ENCODE measurements at places on chromosomes 1 and 21.

- 0 out of 2 replicates have a peak, but pooled peaks cover 8% of the 10 kb centered on the region for H3K4me1 ChIP-seq
- H3K4me3 ChIP-seq: no peak overlapping the region
- no peak for DNase-seq
- H3K27me3 ChIP-seq: peaks cover 9% of the 10 kb centered on the region
- no peak overlapping the region for H3K27ac ChIP-seq
Measured at GRCh38 chr1:167676205-167676915, 45.4 kb upstream of the MPZL1 start.

- H3K4me3 ChIP-seq: no peak overlapping the region
- H3K36me3 ChIP-seq: no peaks in the 10 kb centered on the region
- H3K27ac ChIP-seq: no peak overlapping the region
- no peaks in the 10 kb centered on the region for H3K27me3 ChIP-seq
Measured at GRCh38 chr1:17170571-17170970, 34.4 kb upstream of the PADI1 start.

- H3K4me1 ChIP-seq: no peaks in the 10 kb centered on the region
- DNase-seq: no peak
- no peak overlapping the region for H3K4me3 ChIP-seq
- no peak overlapping the region for H3K27ac ChIP-seq
- H3K27me3 ChIP-seq: no peaks in the 10 kb centered on the region
Measured at GRCh38 chr1:30885570-30886522, 22.7 kb downstream of the SDC3 start.

DNA sequence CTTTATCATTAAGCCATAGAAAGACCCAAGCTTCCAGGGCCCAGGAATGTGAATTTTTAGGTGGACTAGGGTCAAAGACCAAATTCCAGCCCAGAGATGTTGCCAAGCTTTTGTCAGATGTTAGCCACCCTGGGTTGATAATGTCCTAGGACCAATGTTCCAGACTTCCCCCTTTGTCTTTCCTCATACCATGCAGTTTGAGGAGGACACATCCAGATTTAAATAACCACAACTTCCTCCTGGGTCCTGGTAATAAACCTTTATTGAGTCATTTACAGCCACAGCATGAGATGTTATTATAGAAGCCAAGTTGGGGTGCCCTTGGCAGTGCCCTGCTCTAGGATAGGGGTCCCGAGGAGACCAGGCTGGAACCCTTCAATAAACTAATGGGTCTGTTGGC, 5.9 kb downstream of the TNR start:
- H3K4me1 ChIP-seq: no peaks in the 10 kb centered on the region
- H3K4me3 ChIP-seq: no peak overlapping the region
- no peaks in the 10 kb centered on the region for H3K36me3 ChIP-seq
- peaks cover 6% of the 10 kb centered on the region for H3K27me3 ChIP-seq
- no peak for DNase-seq

DNA sequence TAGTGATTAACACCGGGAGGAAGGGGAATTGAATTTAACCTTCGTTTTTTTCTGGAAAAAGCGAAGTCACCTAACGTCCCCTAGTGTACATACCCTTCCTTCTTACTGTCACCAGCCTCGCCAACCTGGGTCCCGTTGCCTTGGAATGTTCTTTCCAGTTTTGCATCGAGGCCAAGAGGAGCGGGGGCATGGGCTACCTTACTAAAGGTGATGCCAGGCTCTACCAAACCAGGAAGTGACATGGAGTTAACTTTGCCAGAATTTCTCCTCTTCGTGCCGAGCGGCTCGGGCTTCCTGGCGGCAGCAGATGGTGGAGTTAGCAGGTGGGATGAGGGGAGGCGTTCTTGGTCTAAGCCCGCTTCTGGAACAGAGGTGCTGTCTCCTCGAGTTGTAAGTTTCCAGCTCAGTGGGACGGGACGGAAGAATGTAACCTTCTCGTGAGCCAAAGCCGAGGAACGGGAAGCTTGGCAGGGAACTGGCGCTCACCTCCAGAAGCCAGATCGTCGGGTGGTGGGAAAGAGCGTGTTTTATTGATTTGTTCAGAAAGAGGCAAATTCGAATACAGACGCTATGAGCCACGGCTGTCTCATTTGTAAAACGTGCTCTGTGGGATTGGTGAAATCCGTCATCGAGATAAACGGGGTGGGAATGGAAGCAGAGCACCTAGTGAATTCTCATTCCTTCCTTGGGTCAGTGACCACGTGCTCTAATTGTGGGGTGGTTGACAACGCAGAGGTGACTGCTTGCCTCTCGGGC, 486 bp downstream of the NIPAL3 start:
- H3K4me3 ChIP-seq: peak overlapping the region; percentile 63
- no peaks in the 10 kb centered on the region for H3K36me3 ChIP-seq
- no peak for DNase-seq
- H3K4me1 ChIP-seq: peaks cover 41% of the 10 kb centered on the region
- H3K27ac ChIP-seq: peak overlapping the region; percentile 64
- no peaks in the 10 kb centered on the region for H3K27me3 ChIP-seq

DNA sequence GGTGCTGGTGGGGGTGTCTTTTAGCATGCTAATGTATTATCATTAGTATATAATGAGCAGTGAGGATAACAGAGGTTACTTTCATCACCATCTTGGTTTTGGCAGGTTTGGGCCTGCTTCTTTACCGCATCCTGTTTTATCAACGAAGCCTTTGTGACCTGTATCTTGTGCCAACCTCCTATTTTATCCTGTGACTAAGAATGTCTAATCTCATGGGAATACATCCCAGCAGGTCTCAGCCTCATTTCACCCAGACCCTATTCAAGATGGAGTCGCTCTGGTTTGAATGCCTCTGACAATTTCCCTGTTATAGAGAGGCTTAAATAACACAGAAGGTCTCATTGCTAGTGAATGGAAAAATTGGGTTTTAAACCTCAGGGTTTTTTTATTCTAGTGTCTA, 300.8 kb upstream of the PROX1 start:
- H3K36me3 ChIP-seq: no peaks in the 10 kb centered on the region
- H3K4me1 ChIP-seq: peaks cover 11% of the 10 kb centered on the region
- DNase-seq: no peak
- no peak overlapping the region for H3K27ac ChIP-seq
- H3K4me3 ChIP-seq: no peak overlapping the region

- no peak overlapping the region for H3K27ac ChIP-seq
- no peak overlapping the region for H3K4me3 ChIP-seq
- H3K27me3 ChIP-seq: no peaks in the 10 kb centered on the region
- 0 out of 2 replicates have a peak, but pooled peaks cover 4% of the 10 kb centered on the region for H3K4me1 ChIP-seq
- no peak for DNase-seq
Measured at GRCh38 chr1:235784950-235785349, 81.8 kb downstream of the LYST start.

DNA sequence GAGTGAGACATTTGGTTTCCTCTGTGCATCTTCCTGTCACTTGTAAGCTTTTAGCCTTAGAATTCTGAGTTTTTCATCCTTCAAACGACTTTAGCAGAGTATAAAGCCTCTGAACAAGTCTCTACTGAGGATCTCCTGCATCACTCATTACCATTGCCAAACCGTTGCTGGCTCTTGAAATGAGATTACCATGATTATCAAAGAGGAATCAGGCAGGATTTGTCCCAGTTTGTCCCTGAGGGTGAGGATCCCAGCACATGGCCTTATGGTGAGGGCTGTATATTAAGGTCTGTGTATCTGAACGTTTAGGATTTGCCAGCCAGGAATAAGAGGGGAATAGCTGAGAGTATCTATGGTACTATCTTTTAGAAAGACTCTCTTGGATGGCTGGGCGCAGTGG, 169.5 kb upstream of the L1TD1 start:
- peaks cover 4% of the 10 kb centered on the region for H3K36me3 ChIP-seq
- H3K27me3 ChIP-seq: no peaks in the 10 kb centered on the region
- H3K4me1 ChIP-seq: no peaks in the 10 kb centered on the region
- H3K4me3 ChIP-seq: no peak overlapping the region

All from PC-9 (cell line).